ENCODE measurements at places on chromosomes 4 and X.
A peak's percentile ranks its signal among the peaks of the same experiment; 100 is the strongest.

GRCh38 chr4:26217961-26218676 is 102.7 kb upstream of the RBPJ start:
- peak; percentile 44 for DNase-seq

- DNase-seq = no peak
Measured at GRCh38 chr4:157072002-157072401, 3.9 kb upstream of the GLRB start.

DNA sequence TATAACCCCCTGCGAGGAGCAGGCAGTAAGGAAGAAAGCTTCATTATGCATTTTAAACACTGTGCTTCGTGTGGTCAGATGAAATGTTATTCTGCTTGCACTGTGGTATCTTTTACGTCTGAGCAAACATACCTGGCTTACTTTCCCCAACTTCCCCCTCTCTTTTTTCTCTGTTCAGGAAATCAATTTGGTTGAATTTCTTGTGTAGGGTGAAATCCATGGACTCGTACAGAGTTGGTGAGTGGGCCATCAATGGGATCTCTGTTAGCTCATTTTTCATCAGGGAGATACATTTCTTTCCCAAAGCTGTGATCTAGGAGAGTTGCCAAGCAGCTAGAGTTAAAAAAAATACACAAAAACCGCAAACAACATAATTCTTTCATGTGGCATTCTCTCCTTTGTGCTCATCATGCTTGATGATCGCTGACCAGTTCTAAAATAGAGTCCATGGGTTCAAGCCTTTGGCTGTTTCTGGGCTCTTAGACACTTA is 98.5 kb downstream of the FRAS1 start:
- no peak for DNase-seq

DNA sequence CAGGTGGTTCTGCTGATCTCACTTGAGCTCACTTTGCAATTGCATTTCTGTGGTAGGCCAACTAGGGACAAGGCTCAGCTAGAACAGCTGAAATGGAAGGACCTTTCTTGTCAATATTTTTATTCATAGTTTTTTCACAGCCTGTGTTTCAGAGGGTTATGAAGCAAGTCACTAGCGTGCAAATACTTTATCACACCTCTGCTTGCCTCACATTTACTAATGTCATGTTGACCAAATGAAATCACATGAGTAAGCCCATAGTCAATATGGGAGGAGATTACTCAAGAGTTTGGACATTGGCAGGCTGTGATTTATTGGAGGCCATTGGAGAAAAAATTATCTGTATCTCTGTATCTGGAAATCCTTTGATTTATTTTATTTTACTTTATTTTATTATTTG is 628.3 kb upstream of the EPHA5 start:
- DNase-seq = no peak

DNA sequence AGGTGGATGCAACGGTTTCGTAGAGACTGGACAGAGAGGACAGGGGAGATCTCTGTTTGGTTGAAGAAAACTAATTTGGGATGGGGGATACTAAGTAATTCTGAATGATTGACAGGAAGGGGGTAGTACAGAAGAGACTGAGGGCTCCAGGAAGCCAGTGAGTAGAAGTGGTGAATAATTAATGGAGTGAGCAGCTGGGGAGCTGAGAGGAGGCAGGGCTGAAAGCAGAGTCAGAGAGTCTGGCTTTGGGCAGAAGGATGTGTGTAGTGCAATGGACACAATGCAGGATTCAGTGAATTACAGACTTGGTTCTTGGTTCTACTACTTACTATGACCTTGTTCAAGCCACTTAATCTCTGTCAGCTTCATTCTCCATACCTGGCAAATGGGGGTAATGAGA is 161.7 kb downstream of the RBMX2 start:
- no peak for DNase-seq

All from posterior cingulate gyrus (tissue), 11 donors.